NCI-H1092 treated with DMSO at 0.1 percent for 48 hours (cell line): ENCODE measurements at places on chromosomes 7 and 10.

DNA sequence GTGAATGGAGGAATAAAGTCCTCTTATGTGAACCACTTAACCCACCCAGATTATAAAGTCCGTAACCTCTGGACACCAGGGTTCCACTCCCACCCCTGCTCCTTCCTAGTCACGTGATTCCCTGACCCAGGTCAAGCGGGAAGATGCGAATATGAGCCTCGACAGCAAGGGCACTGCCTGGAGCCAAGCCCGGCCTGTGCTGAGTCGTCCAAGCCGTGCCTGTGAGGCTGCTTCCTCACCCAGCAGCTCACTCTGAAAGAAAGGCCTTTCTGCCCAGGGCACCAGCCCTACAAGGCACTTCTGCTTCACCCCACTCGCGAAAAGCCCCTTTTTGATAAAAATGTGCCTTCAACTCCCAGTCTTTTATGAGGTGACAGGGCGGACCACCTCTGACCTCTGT is 85.8 kb downstream of the CYTH3 start:
- no peak for DNase-seq

DNA sequence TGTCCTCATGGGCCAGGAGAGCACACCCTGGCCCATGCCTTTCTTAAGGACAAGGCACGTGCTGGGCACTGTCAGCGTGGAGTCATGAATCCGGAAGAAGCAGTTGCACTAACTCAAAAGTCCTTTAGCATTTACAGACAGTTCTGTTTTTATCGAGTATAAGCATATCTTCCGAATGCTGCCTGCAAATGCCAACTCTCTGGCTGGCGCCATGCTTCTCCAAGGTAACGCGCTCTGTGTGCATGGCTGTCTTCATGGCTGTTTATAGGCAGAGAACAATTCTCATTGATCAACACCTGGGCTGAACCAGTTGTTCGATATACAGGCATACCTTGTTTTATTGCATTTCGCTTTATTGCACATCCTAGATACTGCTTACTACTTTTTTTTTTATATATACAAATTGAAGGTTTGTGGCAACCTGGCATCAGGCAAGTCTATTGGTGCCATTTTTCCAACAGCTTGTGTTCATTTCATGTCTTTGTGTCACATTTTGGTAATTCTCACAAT is 28.0 kb upstream of the ZNRF2 start:
- no peak for DNase-seq

GRCh38 chr7:41955451-41955850 is 252.6 kb upstream of the INHBA start:
- DNase-seq = no peak

- DNase-seq = no peak
Observed at GRCh38 chr10:4804465-4804864, 21.5 kb upstream of the AKR1E2 start.

DNA sequence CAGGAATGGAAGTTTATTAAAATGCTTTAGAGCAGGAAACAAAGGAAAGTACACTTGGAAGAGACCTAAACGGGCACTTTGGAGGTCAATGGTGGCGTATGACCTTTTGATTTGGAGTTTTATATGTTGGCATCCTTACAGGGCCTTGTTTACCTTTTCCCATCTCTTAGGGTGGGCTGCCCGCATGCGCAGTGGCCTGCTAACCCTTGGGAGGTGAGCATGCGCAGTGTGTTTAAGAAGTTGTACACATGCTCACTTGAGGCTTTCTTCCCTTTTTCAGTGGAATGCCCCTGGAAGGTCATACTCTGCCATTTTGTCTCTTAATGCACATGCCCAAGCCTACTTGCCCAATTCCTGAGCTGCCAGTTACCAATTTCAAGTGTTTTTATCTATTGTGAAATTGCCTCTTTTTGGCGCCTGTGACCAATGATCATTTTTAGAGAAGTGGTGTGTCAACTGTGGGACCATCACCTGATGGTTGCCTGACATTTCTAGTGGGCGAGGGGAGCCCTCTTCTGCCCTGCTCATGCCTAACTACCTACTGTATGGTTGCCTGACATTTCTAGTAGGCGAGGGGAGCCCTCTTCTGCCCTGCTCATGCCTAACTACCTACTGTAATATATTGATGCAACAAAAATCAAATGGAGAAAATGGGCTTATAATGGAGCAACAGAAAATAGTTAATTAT is 138.0 kb downstream of the PPP1R9A start:
- peak; percentile 47 for DNase-seq

- DNase-seq = no peak
Observed at GRCh38 chr10:21099291-21100062, 202.4 kb upstream of the NEBL start.

DNA sequence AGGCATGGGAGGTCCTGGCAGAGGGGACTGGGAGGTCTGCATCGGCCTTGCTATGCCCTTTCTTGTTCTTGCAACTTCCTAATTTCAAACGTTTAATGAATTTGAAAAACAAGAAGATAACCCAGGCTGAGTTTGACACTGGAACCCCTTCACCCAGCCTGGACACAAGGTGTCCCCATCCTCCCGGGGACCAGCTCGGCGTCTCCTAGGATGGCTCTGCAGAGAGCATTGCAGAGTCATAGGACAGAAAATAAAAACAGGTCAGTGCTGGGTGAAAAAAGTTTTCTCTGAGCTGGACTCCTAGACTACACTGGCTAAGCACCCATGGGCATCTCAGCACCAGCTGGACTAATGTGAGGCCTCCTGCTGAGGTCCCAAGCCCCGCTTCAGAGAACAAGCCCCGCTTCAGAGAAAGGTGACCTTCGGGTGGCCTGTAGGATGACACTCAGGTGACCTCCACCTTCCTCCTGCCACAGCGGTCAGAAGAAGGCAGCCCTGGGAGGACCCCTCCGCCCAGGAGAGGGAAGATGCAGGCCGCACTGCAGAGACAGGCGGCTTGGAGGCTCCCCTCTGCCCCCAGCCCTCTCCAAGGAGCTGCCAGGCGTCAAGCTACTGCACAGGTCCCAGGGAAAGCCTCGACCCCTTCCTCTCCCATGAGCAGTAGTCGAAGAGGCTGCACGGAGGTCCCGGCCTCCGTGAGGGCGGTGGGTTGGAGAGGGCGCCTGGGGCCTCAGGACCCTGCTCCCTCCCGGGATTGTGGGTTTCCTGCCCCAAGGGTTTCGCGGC is 9.3 kb upstream of the UNCX start:
- DNase-seq = no peak

DNA sequence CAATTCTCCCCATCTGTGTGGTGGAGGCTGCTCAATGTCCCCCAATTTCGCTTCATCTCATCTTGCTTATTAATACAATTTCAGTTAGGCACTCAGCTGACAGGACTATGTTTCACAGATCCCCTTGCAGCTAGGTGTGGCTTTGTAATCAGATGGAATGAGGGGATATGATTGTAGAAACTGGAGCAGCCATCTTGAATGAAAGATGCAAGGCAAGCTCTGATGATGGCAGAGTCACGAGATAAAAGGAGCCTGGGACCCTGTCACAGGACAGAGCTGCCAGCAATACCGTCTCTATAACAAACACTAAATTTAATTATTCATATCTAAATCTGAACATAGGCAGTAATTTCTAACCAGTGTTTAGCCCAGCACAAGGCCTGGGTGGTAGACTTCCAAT is 991 bp upstream of the DLD start:
- DNase-seq = no peak

GRCh38 chr10:23999445-23999844 is 209.5 kb upstream of the KIAA1217 start:
- no peak for DNase-seq

DNA sequence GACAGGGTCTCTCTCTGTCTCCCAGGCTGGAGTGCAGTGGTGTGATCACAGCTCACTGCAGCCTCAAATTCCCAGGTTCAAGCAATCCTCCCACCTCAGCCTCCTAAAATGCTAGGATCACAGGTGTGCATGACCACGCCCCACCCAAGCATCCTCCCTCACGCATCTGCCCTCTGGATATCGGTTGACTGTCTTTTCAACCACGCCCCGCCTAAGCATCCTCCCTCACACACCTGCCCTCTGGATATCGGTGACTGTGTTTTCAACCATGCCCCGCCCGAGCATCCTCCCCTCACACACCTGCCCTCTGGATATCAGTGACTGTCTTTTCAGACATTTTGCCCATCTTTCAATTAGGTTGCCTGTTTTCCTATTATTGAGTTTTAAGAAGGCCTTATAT is 140.5 kb downstream of the MAD1L1 start:
- no peak for DNase-seq

GRCh38 chr10:42995537-42995936 is 81.3 kb upstream of the RET start:
- DNase-seq = no peak

DNA sequence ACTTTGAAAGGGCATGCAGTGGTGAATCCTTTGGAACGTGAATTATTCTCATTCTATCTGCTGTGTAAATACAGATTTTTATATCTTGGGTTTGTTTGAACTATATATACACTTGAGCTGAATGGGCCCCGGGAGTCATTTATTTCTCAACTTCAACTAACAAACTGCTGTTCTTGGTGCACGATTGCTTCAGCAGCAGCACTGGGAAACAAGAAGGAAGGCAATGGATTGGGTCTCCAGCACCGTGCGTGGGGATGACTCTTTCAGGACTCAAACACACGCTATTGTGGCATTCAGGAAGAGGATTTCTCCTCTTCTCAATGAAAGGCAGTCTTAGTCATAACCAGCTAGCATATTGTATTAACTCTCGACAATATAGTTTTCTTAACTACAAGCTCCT is 226.0 kb upstream of the NFE2L3 start:
- no peak for DNase-seq

DNA sequence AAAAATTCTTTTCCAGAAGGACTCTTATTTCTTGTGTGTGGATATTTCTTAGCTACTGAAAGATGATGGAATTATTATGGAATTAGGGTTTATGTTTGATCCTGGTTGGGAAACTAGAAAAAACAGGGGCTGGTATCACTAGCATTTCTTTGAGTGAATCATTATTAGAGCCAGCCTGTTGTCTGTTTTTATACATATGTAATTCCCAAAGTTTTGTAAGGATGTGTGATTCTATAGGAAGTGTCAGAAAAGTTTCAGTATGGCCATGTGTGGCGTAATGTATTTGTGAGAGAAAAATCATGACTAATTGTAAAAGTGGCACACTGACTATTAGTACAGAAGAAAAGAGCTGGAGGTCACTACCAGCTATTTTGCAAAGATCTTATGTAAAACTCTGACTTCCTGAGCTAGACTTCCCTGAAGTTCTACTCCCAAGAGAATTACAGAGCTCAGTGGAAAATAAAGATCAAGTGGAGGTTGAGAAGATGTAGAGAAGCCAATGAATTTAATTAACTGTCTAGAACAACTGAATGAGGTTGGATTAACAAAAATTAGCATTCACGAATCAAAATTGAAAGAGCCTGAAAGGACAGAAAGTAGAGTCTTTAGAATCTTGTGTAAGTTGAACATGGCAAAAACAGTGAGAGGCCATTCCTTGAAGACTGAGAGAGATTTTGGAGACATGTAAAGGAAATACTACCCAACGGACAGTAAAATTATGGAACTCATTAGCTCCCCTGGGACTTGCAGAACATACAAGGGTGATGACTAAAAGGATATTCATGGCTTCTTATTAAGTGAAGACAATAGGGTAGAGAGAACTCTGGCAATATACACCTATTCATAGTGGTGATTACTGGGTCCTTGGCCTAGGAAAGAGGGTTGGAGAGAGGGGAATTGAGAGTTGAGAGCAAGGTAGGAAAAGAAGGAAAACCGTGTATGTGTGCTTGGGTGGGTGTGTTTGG is 12.5 kb downstream of the ZNF365 start:
- no peak for DNase-seq

DNA sequence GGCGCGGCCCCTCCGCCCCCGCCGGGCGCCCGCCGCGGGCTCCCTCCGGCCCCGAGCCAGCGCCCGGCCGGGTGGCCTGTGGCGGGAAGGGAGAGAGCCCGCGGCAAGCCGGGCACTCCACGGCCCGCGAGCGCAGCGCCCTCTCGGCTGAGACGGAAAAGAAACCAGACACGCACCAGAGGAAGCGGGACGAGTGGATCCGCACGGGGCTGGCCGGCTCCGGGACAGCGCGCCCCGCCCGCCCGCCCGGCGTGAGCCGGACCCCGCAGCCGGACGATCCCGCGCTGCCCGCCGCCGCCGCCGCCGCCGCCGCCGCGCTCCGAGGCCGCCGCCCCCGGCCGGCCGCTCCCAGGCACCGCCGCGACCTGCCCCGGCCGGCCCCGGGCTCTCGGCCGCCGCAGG is 300 bp downstream of the ARHGAP21 start:
- DNase-seq = no peak

DNA sequence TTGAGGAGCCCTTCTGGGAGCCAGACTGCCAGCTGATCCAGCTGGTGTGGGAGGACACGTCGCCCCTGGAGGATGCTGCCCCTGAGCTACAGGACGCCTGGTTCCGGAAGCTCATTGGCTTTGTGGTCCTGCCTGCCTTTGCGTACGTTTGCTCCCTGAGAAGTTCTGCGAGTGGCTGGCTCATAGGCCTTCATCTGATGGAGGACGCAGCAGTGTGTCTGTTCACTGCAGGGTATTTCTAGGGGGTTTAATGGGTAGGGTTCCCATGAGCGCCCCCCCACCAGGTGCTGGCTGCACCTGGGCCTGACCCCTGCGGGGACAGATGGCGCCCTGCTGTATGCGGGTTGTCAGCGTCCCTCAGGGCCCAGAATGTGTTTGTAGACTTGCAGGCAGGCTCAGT is 5.0 kb downstream of the PAOX start:
- no peak for DNase-seq

- no peak for DNase-seq
Observed at GRCh38 chr7:137990251-137990941, 11.5 kb downstream of the CREB3L2 start.

GRCh38 chr10:126914561-126914960 is 9.3 kb downstream of the DOCK1 start:
- DNase-seq = no peak

DNA sequence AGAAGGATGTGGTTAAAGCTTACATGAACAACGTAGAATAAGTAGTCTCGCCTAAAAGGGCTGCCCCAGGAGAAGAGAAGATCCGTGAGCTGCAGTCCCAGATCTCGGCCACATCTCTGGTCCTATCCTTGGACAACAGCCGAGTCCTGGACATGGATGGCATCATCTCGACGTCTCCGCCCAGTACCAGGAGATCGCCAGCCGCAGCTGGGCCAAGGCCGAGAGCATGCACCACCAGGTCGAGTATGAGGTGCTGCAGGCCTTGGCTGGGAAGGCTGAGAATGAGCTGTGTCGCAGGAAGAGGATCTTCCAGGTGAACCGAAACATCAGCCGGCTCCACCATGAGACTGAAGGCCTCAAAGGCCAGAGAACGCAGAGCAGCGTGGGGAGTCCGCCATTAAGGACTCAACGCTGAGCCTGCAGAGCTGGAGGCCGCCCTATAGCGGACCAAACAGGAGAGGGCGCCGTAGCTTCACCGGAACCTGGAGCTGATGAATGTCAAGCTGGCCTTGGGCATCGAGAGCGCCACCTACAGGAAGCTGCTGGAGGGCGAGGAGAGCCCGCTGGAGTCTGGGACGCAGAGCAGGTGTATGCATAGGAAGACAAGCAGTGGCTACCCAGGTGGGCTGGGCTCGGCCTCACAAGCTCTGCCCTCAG is 22.2 kb downstream of the LIPK start:
- no peak for DNase-seq
